Dermis blood vessel endothelial cell (primary cell): ENCODE measurements at places on chromosomes 2 and 18.
A peak's percentile ranks its signal among the peaks of the same experiment; 100 is the strongest.

DNA sequence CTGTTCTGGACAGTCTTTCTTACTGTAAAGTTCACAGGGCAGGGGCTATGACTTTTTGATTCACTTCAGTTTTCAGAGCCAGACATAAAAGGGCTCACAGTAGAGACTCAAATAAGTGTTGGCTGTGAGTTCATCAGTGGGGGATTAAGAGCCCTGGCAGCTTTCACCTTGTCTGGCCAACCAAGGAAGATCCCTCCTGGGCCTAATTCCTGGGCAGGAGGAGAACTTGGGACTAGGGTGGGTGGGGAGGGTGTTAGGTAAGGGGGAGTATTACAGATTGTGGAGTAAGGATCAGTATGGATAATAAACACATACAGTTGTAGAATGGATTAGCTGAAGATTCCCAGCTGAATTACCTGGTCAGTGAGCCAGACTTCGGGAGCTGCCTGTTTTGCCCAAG is 904 bp upstream of the SFXN5 start:
- no peak for DNase-seq

- DNase-seq, result peak; percentile 76
Observed at GRCh38 chr2:105328281-105329196, 996 bp downstream of the TGFBRAP1 start.

- DNase-seq, result no peak
Observed at GRCh38 chr2:48406116-48406515, 123.8 kb upstream of the STON1 start.

- DNase-seq, result no peak
Observed at GRCh38 chr2:65350651-65351056, 81.7 kb downstream of the SPRED2 start.
